ENCODE measurements at places on chromosomes 7 and 10. TPM values are rescaled to one million over a fixed set of nuclear protein-coding genes. Genes with fewer than 3 reads are reported as not detected.

WEE2 gene
- total RNA-seq = 0.17 TPM

GRCh38 chr10:124693801-124694416, 50.3 kb downstream of the FAM53B start:
- no peak for DNase-seq

ZNF783 gene
- 14.0 TPM for total RNA-seq

TRIM73 gene
- total RNA-seq = 5.2 TPM

GRCh38 chr10:5840314-5841307, 27.4 kb upstream of the GDI2 start:
- DNase-seq = no peak

CYP2C19 gene
- total RNA-seq = not detected

- no peak for DNase-seq
Measured at GRCh38 chr7:81402227-81402626, 367.6 kb downstream of the HGF start.

DNA sequence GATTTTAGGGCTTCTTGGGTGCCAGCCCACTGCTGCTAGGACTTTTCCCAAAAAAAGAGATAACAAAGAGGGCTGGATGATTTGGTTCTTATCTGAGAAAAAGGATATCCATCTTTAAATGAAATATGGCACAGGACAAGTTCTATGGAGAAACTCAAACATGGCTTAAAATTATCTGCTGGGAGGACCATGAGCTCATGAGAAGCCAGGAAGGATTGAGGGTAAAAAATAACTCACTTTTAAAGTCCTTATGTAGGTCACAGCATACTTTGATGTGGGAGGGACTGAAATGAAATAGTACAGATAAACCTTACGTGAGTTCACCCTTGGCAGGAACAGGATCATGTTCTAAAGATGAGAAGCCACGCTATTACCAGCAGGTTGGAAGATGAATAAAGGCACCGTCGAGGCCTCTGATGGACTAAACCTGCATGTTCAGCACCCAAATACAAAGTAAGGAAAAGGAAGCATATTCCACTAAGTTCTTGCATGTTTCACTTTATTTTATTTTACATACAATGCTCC, 369.2 kb upstream of the KLF6 start:
- no peak for DNase-seq

GNAT3 gene
- not detected for total RNA-seq

- DNase-seq = no peak
Measured at GRCh38 chr7:117389871-117390270, 37.4 kb downstream of the ASZ1 start.

- no peak for DNase-seq
Measured at GRCh38 chr10:80894311-80894791, 356.6 kb downstream of the SH2D4B start.

DNA sequence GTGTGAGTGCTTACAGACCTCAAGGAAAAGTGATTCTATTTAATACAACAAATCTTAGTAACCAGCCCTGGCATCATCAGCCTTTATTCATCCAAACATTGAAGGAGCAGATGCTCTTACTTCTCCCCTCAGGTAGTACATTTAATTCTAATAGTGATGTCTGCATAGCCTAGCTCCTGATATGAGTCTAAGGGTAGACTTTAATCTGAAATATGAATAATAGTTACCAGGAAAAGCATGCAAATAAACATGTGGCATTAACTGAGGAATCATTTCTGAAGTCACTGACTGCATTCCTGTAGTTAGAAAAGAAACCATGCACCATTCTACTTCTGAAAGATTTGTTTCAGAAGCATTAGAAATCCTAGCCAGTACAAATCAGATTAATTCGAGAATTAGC, 25.7 kb upstream of the LMBR1 start:
- DNase-seq = no peak

DNA sequence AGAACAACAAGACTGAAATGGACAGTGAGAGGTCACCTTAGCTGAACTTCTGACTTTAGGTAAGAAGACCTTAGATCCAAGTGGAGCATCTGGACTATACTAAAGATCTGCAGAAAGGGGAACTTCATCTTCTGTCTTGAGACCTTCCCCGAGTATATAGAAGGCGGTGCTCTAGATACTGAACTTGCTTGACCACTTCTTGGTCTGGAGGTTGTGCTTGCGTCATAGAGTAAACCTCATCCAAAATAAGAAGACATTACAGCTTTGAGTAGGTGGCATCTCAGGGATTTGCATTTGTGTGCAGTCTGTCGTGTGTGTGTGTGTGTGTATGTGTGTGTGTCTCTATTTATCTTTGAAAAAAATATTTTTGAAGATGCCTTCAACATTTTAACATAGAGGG, 157.5 kb downstream of the CHN2 start:
- no peak for DNase-seq

- no peak for DNase-seq
Measured at GRCh38 chr10:97034301-97034700, 151.5 kb downstream of the SLIT1 start.

TMEM184A gene
- total RNA-seq = not detected

DNA sequence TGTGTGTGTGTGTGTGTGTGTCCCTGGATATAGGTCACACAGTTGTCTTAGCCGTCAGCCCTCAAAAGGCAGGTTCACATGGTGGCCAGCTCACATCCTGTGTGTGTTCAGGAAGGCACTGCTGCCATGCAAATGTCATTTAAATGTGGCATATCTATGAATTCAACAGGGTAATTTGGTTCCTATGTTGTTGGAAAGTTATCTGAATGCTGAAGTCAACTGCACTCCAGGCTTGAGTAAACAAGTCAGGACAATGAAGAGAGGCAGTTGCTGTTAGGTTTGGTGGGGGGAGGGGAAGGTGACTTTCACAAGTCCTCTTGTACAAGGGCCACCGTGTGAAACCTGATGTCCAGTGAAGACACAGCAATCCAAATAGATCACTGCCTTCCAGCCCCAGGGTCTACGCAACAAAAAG, 61.1 kb downstream of the PTPRE start:
- no peak for DNase-seq

DNA sequence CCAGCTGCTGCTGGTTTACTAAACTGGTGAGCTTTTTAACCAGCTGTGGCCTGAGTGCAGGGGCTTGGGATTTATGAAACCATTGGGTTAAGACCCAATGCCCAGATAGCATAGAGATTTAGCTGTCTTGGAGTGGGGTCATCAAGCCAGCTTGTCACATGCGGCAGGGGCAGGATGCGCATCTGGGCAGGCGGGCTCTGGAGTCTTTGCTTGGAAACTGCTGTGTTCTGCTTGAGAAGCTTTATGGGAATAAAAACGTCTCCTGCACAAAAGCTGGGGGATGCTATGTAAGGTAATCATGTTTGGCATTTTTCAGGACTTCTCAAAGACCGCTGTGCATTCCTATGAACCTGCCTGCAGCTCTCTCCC, 136.3 kb downstream of the MAPK8 start:
- peak; percentile 12 for DNase-seq
